ENCODE measurements at places on chromosomes 1 and 21.

DNA sequence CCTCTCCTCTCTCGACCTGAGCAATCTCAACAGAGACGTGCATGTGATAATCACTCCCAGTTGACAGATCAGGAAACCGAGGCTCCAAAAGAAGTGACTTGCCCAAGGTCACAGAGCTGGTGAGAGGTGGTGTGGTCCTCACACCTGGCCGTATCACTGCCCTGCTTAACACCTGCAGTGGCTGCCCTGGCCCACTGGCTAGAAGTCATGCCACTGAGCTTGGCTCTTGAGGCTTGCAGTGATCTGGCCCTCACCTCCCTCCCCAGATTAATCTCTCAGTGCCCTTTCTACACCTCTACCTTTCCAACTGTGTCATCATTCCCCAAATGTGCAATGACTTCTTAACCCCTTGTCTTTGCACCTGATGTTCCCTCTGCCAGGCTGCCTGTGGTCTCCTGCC, 38.8 kb downstream of the CDCP2 start:
- no peak for DNase-seq

- DNase-seq: no peak
These were observed 21.3 kb downstream of the ST6GALNAC3 start for GRCh38 chr1:76095802-76096201.

DNA sequence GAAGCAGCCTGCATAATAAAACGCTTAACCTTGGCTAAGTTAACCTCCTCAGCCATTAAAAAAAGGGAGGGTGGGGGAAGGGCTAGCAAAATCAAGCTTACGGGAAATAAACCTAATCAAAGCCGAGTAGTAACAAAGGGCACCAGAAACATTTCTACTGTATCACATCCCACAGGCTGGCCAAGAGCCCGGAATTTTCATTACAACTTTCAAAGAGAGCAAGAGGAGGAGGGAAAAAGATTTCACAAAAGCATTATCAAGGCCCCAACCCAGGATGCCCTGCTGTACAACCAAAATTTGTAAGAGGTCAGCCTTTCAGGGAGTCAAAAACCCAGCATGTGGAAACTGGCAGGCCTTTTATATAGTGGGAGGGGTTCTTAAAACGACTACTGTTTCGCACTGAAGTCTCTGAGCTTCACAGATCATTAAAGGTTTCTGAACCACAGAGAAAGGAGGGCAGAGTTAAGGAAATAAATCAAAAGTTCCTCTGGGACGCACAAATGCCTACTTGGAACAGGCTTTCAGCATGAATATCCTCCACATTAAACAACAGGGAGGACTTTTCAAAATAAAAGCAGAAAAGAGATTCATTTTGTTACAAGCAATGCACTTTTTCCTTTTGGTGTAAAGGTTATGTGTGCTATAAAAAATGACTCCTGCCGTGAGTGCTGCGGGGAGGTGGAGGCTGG, 90.4 kb downstream of the SLC45A1 start:
- DNase-seq: no peak

DNA sequence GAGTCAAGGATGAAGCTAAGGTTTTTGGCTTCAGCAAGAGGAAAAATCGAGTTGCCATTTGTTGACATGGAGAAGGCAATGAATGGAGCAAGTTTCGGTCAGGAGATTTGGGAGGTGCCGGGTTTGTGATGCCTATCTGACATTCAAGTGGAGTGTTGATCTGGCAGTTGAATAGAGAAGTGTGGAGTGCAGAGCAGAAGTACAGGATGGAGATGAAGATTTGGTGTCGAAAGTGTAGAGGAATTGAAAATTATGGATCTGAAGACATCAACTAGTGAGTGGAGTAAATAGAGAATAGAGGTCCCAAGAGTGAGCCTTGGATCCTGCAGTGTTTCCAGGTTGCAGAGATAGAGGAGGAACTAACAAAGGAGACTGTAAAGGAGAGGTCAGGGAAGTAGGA, 25.9 kb downstream of the CITED4 start:
- DNase-seq: no peak

DNA sequence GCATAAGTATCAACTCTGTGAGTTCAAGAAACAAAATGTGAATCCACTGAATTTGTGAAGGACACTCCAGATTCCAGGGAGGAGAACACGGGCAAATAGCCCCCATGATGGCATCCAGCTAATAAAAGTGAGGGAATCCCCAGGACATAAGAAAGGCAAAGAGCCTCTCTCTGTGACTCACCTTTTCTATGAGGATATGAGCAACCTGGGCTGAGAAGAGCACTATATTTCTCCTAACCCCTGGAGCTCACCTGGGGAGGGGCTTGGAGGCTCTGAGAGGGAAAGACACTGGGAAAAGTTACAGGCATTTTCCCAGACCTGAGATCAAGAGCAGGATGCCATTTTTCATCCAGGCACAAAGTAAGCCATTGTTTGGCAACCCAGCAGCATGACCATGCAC, 1298.8 kb downstream of the PLA2G4A start:
- no peak for DNase-seq

DNA sequence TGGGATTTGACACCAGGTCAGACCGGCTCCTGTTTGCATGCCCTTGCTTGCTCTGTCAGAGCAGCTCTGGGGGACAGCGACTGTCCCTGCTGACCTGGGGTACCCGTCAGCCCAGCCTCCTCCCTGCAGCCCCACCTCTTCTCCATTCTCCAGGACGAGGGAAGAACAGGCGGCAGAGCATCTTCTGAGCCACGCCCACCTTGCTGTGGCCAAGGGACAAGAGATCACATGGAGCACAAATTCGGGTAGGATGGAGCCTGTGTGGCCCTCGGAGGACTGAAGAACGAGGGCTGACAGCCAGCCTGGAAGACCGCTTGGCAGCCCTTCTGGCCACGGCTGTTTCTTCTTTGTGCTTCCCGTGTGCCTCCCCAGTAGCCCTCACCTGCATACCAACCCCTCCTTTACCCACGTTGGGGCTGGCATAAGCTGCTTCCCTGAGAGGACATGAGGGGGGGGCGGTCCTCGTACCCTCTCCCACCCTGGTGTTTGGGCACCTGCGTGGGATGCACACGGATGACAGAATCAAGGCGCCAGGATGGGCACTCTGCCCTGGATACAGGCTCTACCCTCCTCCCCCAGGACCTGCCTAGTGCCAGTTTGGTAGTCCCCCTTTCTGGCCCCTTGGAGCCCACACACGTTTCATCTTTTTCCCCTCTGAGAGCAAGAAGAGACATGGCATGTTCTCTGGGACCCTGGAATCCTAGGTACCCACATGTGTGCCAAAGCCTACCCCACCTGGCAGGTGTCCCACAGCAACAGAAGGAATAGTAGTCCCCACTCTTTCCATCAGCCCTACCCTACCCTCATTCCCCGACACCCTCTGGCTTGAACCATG, 26.9 kb downstream of the CDK18 start:
- DNase-seq: no peak

DNA sequence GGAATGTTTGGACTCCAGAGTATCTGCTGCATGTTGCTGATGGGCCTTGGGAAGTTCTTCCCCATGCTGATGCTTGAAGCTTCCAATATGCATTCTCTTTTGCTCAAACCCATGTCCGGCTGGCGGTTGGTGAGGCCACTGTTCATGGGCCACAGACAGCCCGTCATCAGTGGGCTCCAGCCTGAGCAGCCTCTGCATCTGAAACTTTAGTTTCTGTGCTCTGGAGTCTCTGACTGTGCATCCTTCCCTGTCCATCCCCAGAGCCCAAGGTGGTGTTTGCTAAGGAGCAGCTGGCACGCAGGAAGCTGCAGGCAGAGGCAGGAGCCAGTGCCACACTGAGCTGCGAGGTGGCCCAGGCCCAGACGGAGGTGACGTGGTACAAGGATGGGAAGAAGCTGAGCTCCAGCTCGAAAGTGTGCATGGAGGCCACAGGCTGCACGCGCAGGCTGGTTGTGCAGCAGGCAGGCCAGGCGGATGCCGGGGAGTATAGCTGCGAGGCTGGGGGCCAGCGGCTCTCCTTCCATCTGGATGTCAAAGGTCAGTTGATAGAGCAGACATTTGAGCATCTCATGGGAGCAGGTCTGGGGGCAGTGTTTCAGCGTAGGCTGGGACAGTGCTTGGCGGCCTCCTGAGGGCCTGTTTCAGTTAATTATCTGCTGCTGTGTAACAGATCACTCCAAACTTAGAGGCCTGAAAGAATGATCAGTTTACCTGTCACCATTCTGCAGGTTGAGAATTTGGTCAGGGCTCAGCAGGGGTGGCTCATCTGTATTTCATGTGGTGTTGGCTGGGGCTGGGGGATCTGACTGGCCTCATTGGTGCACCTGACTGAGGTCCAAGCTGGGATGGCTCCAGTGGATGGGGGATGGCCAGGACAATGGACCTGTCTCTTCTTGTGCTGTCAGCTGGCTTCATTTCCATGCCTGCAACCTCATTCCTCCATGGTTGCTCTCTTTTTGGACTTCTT, 16.6 kb downstream of the OBSCN start:
- no peak for DNase-seq

- no peak for DNase-seq
These were observed 9.7 kb upstream of the H6PD start for GRCh38 chr1:9224664-9225410.

DNA sequence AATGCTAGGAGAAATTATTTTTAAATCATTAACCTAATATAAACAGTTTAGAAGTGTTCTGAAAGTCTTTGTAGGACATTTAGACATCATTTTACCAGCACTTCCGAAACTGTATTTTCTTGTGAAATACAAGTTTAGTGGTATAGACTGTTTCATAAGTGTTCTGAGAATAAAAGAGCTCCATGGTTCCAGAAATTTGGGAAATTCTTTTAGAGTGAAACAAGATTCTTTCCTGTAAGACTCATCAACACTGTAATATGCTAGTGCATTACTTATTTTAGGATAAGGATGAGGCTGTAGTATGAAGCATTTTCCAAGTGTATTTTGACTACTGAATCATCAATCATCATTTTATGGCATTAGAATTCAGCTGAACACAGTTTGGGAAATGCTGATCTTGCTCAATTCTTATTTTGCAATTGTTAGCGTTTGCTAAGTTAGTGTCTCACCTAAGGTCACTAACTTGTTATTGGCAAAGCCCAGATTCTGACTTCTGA, 73.4 kb downstream of the CEP350 start:
- DNase-seq: no peak

- DNase-seq: no peak
These were observed 39.4 kb downstream of the TRAPPC10 start for GRCh38 chr21:44051462-44051941.

- no peak for DNase-seq
These were observed 184.6 kb upstream of the JUN start for GRCh38 chr1:58968360-58968952.

DNA sequence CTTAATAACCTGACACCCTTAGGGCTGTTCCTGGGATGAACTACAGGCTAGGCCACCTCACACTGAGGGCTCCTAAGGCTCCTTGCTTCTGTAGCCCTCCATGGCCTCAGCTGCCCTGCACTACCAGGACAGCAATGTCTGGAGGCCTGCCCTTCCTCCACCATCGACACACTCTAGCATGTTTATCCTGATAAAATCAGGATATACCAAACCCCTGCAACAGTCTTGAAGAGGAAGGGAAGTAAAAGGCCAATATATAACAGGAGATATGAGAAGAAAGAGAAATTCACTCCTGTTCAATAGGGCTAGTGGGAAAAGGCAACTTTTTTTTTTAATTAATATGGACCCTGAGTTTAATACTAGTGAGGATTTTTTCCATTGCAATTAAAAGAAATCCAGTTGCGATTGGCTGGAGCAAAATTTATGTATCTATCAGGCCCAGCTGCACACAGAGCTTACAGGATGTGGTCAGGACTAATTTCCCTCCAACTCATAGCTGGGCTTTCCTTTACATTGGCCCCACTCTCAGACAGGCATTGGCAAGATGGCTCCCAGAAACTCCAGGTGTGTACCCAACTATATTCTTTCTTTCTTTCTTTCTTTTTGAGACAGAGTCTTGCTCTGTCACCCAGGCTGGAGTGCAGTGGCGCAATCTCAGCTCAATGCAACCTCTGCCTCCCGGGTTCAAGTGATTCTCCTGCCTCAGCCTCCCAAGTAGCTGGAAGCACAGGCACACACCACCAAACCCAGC, 13.5 kb upstream of the ATP2B4 start:
- no peak for DNase-seq

GRCh38 chr1:18879215-18879790, 19.8 kb upstream of the TAS1R2 start:
- no peak for DNase-seq

DNA sequence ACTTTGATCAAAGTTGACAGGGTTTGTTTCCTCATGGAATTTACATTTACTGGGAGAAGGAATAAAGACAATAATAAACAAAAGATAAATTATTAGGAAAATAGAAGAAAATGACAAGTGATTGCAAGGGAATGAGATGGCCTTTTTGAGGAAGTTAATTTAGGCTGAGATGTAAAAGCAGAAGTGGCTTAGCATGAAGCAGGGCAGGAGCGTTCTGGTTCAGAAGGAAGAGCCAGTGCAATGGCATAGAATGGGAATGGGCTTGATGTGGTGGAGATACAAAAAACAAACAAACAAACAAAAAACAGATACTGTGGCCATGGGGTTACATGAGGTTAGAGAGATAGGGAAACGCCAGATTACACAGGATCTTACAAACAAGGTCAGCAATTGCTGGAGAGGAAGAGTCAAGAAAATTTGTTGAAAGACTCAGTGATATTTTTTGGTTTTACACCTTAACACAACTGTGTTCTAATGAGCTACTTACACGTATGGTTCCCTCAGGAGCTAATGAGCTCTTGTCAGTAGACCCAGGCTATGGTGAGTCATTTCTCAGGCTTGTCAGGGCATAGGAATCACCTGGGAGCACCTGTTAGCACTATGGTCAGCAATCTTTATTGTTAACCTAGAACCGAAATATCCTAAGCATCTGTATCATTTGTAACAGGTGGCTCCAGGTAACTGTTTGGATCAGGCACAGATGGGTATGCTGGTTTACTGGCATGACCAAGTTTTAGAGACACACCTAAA, 8.7 kb upstream of the CADM3 start:
- DNase-seq: no peak

DNA sequence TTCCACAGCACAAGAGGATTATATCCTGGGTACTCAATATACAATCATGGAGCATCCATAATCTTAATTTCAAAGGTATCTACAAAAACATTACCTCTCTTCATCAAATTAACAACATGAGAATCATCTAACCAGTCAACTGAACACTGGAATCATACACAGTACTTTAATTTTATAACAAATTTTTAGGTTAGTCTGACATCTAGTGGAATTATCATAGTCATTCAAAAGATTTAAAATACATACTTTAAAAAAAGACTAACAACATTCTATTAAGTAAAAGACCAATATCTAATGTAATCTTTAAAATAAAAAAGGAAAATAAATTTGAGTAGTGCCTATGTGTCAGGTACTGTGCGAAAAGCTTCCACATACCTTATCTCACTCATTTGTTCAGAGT, 16.8 kb upstream of the SH3GLB1 start:
- DNase-seq: no peak

- DNase-seq: no peak
These were observed 32.0 kb downstream of the RPS6KC1 start for GRCh38 chr1:213083112-213083445.

- no peak for DNase-seq
These were observed 51.0 kb downstream of the TNN start for GRCh38 chr1:175118375-175119367.

- no peak for DNase-seq
These were observed 241.4 kb downstream of the TOMM20 start for GRCh38 chr1:234887016-234887900.

GRCh38 chr1:205542367-205542766, 37.9 kb downstream of the CDK18 start:
- no peak for DNase-seq

All from keratinocyte (primary cell).